ENCODE measurements at places on chromosomes 6 and 20.

- DNase-seq: no peak
Observed at GRCh38 chr6:145277358-145278086, 457.8 kb downstream of the EPM2A start.

GRCh38 chr6:21164768-21165326 is 428.7 kb upstream of the SOX4 start:
- DNase-seq: no peak

- no peak for DNase-seq
Observed at GRCh38 chr6:121436960-121437850, 1.8 kb downstream of the GJA1 start.

DNA sequence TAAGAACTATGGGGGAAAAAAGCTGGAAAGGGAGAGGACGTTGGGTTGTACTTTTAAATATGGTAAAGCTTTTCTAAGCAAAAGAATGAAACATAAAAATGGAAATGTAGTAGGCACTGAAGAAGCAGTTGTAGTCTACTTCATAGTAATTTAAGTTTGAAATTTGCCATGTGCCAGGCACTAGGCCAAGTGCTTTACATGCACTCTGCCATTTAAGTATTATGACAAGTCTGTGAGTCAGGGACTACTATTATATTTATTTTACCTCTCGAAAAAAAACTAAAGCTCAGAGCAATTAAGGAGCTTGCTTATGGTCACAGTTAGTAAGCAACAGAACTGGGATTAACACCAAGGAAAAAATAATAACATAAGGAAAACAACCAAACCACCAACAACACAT is 257.8 kb downstream of the GMDS start:
- no peak for DNase-seq

GRCh38 chr6:169592558-169592957 is 109.3 kb downstream of the WDR27 start:
- no peak for DNase-seq

GRCh38 chr6:123089226-123089625 is 93.2 kb downstream of the CLVS2 start:
- no peak for DNase-seq

DNA sequence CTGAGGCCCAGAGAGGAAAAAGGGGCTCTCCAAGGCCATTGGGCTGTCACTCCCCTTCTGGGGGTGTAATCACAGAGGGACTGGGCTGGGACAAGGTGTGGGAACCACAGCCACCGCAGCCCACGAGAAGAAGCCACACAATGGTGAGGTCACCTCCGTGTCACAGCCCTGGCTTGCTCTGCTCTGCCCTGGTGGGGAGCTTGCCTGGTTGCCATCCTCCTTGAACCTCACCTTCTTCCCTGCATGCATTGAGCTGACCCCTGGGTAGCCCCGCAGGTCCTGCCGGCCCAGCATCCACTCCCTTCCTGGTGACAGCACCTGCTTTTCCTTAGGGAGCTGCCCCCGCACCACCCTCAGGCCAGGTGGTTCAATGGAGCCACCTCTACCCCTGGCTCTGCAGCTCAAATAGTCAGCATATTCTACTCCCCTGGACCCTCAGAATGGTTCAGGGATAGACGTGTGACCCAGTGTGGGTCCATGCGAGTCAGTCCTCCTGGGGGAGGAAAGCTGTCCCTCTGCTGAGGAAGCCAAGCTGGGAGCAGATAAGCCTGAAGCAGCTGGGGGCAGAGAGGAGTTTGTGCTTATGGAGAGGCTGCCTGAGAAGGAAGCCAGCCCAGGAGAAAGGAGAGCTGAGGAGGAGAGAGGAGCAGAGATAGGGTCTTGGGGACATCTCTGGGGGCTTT is 21.3 kb downstream of the RBM38 start:
- DNase-seq: no peak

GRCh38 chr6:71531006-71531405 is 242.4 kb downstream of the OGFRL1 start:
- no peak for DNase-seq

- DNase-seq: no peak
Observed at GRCh38 chr6:24255676-24256075, 102.2 kb downstream of the DCDC2 start.

DNA sequence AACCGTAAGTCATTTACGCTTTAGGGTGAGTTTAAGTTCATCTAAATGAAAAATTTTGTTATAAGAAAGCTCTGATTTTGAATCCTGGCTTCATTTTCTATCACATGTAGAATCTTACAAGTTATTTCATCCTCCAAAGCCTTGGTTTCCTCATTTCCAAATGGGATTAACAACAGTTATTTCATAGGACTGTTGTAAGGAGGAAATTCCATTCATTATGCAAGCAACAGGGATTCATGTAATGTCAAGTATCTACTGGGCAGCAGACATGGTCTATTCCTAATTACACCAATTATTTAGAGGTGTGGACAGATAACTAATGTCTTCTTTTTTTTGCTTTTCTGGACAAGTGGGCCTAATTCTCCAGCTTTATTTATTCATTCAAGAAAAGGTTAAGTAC is 154.0 kb downstream of the PDSS2 start:
- DNase-seq: no peak

DNA sequence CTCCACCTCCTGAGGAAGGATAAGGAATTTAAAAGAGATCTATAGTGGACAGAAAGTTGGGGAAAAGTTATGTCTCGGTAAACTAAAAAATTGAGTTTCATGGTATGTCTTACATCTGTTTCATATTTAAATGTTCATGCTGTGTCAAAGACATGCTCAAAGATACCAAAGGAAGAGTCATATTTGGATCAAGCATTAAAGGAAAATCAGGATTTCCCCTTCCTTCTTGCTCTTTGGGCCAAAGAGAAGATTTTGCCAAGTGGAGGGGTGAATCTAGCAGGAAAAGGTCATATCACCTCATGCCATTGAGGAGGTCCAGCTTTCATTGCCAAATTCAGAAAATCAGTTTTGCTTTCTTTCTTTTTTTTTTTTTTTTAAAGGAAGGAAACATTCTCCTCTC is 192.4 kb downstream of the OGFRL1 start:
- DNase-seq: no peak

- DNase-seq: no peak
Observed at GRCh38 chr6:79536585-79536953, 661 bp downstream of the LCA5 start.

DNA sequence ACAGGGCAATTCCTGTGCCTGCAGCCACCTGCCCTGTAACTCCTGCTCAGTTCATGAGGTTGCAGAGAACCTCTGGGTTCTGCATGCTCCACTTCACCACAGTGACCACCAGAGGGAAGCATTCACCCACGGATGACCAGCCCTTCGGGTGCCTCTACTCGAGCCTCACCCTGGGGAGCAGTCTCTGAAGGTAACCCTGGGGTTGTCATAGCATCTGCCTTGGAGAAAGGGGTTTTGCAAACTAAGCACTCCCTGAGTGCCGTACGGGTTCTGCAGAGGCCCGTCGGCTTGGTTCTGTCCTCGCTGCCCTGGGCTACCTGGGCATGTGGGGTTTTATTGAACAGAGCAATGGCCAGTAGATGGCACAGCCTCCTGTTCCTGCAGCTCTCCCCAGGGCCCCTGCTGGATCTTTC is 10.2 kb upstream of the CST5 start:
- DNase-seq: no peak

GRCh38 chr6:3538536-3538935 is 81.7 kb upstream of the SLC22A23 start:
- no peak for DNase-seq

- no peak for DNase-seq
Observed at GRCh38 chr6:18684343-18684742, 297.2 kb downstream of the RNF144B start.

DNA sequence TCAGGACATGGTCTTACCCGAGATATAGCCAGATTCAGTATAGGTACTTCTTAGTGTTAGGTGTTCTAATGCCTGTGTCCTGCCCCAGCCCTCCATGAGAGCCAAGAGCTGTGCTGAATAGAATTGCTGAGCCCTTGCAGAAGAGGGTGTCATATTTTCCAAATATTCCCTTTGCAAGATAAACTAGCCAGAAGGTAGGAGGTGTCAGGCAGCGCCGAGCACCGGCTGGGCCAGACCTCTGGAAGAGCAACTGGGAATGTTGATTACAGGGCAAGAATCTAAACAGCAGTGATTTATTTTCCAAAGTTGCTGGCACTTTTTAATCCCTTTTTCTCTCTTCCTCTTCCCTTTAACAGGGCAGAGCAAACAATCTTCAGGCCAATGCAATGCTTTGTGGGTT is 37.1 kb upstream of the EZR start:
- DNase-seq: no peak

DNA sequence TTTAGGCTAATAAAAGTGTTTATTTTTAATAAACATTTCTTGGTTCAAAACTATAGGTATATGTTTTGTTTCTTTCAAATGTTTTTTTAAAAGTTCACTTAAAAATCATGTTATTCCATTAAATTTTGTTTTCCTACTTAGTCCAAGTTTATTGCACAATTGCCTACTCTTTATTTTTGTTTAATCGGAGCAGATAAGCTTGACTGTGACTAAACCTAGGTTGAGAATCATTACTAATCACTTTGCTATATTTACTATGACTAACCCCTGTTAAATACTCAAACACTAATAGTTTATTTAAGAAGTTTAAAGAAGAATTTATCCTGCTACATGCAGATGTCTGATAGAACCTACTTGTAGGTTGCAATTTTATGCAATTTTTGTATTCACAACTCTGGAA is 18.8 kb downstream of the MAP3K4 start:
- no peak for DNase-seq

All from esophagus squamous epithelium (tissue), 5 donors.